Iris pigment epithelial cell (primary cell): ENCODE measurements at places on chromosomes 3 and 15.

DNA sequence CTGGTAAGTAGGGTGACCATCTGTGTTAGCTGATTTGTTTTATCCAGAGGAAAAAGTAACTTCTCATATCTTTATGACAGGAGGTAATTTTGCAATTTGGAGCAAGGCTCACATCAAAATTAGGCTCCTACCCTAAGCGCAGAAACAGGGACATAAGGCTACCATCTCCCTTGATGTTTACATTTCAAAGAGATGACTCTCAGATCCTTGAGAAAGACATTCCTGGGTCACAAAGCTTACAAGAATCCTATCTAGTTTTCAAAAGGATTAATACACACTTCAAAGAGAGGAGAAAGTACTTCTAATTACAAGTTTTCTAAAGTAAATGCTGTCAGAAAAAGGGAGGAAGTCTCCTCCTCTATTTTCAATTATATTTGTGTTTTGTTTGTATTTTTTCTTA, 7.0 kb downstream of the ZPLD1 start:
- DNase-seq = peak; percentile 57

- DNase-seq = no peak
Measured at GRCh38 chr3:142270407-142270806, 45.0 kb upstream of the GK5 start.

GRCh38 chr3:72523429-72524151, 324.7 kb downstream of the SHQ1 start:
- DNase-seq = no peak

- no peak for DNase-seq
Measured at GRCh38 chr3:188231456-188231855, 77.5 kb downstream of the LPP start.

- no peak for DNase-seq
Measured at GRCh38 chr15:82805994-82806406, at the start of gene FSD2. Gene FSD2, minus strand, starts transcription at chr15:82806069. Its CDS starts 18,679 bp downstream, at chr15:82787390.

GRCh38 chr15:68420186-68420684, 11.7 kb downstream of the ITGA11 start:
- no peak for DNase-seq

- DNase-seq = no peak
Measured at GRCh38 chr15:57572468-57572867, 19.2 kb upstream of the MYZAP start.

DNA sequence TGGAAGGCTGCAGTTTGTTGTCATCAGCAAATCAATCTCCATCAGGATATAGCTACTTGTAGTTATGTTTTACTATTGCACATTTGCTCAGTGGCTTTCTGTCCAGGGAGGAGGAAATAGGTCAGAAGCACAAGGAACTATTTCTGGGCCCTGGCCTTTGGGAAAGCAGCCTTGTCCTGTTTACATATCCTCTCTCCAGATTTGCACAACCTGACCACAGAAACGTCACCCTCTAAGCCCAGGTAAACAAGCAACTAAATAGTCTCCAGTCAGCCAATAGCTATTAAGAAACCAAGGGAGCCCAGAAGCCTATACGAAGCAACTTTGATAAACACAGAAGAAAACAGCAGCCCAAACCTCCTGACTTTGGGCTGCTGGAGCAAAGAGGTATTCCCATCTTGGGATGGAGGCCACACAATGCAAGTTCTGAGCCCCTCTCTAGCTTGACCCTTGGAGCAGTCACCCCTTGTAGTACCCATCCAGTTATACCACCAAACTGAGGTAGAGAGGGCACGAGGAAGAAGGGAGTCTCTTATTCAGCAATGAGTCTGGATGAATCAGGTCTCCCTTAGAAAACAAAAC, 2.3 kb upstream of the FEM1B start:
- peak; percentile 92 for DNase-seq

DNA sequence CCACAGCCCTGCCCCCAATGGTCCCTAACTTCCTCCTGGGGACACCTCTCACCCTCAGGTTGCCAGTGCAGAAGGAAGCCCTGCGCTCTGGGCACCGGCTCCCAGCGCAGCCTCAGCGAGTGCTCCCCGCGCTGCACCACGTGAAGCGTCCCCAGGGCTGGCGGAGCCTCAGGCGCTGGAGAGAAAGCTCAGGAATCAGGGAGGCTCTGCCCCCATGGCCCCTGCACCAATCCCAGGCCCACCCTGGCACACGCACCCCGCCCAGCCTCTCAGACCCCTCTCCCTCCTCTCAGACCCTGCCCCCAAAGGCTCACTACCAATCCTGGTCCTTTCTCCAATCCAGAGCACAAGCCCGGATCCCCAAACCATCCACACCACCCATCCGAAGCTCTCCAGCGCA, 6.9 kb downstream of the COL7A1 start:
- DNase-seq = no peak

DNA sequence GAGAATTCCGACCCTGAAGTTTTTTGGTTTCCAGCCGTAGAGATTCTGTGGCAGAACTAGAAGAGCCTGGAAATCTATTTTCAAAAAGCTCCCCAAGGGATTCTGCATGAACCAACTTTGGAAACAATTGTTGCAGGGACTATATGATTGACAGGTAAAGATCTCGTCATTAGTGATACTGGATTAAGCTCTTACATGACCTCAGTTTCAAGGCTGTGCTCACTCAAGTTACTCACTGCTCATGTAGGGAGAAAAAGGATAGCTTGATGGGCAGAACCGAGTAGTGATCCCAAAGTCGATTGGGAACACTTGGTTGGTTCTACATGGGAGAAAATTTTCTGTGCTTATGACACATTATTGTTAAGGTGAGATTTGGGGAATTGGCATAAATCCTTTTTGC, 142.3 kb upstream of the RASGRP1 start:
- no peak for DNase-seq

GRCh38 chr15:27046880-27047279, 75.9 kb downstream of the GABRG3 start:
- DNase-seq = no peak
